Daoy (cell line): ENCODE measurements at places on chromosomes 2 and 18. TPM values are rescaled to one million over a fixed set of nuclear protein-coding genes. Genes with fewer than 3 reads are reported as not detected.

GRCh38 chr2:33378556-33379210 lies 97.8 kb upstream of the RASGRP3 start:
- no peak for DNase-seq

GRCh38 chr2:68646303-68646702 lies 2.9 kb downstream of the PROKR1 start:
- no peak for DNase-seq

GRCh38 chr18:9446839-9447238 lies 28.5 kb upstream of the RALBP1 start:
- no peak for DNase-seq

GRCh38 chr2:43170405-43171105 lies 55.9 kb downstream of the ZFP36L2 start:
- no peak for DNase-seq

Gene ANO7
- 0.69 TPM in 1 of 2 replicates, not detected in the other for total RNA-seq

Gene SLC30A3
- 0.11 TPM in 1 of 2 replicates, not detected in the other for total RNA-seq

Gene PRKAG3
- not detected in 2 replicates for total RNA-seq

Gene SPATA3
- not detected in 2 replicates for total RNA-seq

Gene CYB5A
- total RNA-seq, result 45.9 and 47.7 TPM in 2 replicates

Gene MGAT4A
- 3.9 and 7.7 TPM in 2 replicates for total RNA-seq
